CD4-positive, alpha-beta T cell treated with Interleukin-6 for 4 hours (primary cell): ENCODE measurements at places on chromosomes 11 and 22.

- no peak for DNase-seq
These were observed 312.7 kb downstream of the SOX6 start for GRCh38 chr11:16043617-16044016.

DNA sequence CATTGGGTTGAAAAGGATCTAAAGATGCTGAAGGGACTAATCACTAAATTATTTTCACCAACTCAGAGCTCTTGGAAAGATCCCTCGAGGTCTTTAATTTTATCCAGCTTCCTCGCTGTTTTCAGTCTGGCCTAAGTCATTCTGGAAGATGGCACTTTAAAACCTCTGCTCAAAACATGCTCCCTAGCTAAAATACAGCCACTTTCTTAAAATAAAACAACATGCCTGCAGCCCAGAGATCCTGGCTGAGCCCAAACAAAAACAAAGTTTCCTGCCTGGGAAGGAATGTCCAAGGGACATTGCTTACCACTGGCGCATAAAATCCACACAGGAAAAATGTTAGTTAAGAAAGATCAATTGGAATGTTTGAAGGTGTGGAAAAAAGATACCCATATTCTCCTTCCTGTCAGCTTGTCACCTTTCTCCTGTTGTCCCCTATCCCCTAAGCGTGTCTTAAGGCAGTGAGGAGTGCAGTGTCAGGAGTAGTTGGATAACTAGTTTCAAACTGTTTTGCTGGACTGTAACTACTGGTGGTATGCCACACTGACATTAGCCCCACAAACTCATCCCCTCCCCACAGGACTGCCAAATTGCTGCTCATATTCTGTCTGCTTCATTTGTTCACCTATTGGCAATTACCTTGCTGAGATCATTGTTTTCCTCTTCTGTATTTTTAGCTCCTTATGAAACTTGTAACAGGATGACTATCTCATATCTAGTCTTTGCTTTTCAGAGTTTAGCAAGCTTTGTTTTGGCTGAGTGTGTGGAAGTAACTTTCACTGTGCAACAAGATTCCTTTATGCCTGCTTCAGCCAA is 108.3 kb upstream of the SESN3 start:
- no peak for DNase-seq

DNA sequence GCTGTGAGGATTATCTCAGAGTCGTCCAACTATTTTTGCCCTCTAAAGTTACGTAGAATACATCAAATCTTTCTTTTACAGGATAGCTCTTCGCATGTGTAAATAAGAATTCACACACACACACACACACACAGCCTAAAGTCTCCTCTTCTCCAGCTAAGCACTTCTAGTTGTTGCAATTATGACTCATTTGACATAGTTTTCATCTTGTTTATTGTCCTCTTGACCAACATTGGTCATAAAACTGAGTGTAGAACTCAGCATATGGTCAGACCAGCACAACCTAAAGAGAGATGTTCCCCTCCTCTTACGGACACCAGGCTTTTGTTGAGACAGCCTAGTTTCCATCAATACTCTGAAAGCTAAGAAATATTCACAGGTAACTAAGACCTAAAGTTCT is 234.2 kb downstream of the BLID start:
- DNase-seq, result no peak

GRCh38 chr11:60396382-60396781 is at the start of gene MS4A14:
MS4A14 (plus strand) TSS chr11:60396459; CDS start chr11:60396579, 120 bp downstream.
- no peak for DNase-seq

GRCh38 chr22:38069372-38070249 is 12.4 kb downstream of the PICK1 start:
- DNase-seq, result no peak

DNA sequence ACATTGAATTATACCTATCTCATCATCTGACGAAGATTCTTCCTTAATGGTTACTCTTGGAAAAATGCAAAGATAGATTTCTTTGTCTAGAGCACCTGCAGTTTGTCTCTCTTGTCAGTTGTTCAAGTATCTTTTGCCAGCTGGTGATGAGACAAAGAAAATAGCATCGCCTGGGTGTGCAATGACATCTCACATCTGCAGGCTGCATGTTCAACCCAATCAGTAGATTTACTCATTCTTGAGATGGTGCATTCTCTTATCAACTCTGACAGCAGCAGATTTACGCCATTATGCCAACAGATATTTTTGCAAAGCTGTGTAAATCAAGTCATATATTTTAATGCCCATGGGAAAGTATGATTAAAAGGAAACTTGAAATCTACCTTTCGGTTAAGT is 164.6 kb upstream of the PDGFD start:
- no peak for DNase-seq
